Activated CD4-positive, CD25-positive, alpha-beta regulatory T cell (primary cell): ENCODE measurements at places on chromosomes 12 and 14.

- DNase-seq: no peak
Observed at GRCh38 chr12:128078301-128078971, 188.5 kb upstream of the TMEM132C start.

DNA sequence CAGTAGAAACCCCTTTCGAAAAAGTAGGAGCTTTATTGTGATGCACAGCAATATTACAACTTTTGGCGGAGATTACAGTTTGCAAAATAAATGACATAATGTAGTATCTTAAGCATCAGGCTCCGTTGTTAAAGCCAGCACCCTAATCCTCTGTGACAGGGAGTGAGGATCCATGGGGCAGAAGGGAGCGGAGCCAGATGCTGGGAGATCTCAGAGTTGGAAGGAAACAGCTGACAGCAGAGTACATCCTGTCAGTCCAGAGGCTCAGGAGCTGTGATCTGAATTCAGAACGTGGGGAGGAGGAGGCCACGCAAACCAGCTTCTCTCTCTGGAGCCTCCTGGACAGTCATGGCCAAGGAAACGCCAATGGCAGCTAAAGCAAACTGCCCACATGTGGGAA, 55.7 kb downstream of the TMTC1 start:
- no peak for DNase-seq

GRCh38 chr12:20463913-20464524, 95.7 kb downstream of the PDE3A start:
- no peak for DNase-seq

GRCh38 chr12:52055731-52056711, 4.8 kb downstream of the NR4A1 start:
- no peak for DNase-seq

DNA sequence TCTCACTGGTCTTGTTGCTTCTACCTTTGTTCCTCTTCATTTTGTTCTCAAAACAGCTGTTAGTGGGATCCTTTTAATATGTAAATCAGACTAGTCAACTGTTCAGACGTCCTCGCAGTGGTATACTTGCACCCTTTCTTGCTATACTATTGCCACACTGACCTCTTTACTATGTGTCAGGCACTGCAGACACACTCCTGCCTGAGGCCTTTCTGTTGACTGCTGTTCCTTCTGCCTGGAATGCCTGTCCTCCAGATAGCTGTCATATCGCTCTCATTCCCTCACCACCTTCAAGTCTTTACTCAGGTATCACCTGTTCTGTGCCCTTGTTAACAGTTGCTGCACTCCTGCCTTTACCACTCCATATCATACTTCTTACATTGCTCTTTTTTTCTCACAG, 90.0 kb upstream of the TMEM263 start:
- DNase-seq: no peak

GRCh38 chr12:33116284-33116683, 219.7 kb upstream of the PKP2 start:
- no peak for DNase-seq

GRCh38 chr12:52423661-52424500, 10.3 kb downstream of the KRT75 start:
- DNase-seq: no peak

GRCh38 chr14:24774187-24774915, 140.4 kb upstream of the GZMB start:
- no peak for DNase-seq

- DNase-seq: no peak
Observed at GRCh38 chr12:76628745-76629144, 69.2 kb upstream of the OSBPL8 start.

DNA sequence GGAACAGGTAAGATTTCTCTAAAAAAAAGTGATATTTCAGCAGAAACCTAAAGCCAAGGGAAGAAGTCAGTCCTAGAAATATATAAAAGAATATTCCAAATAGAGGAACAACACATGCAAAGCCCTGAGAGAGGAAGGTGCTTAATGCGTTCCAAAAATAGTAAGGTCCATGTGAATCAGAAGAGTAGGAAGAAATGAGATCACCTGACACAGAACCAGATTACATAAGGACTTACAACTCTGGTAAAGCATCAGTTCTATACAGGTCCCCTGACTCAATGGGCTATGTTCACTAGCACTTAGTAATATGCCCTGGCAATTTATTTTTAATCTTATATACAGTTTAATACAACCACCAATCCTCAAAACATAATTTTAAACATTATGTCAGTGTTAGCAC, 30.0 kb downstream of the SENP1 start:
- no peak for DNase-seq

GRCh38 chr14:61812347-61813095, 50.3 kb downstream of the SNAPC1 start:
- no peak for DNase-seq

- DNase-seq: no peak
Observed at GRCh38 chr14:52473557-52473956, 78.7 kb downstream of the TXNDC16 start.

DNA sequence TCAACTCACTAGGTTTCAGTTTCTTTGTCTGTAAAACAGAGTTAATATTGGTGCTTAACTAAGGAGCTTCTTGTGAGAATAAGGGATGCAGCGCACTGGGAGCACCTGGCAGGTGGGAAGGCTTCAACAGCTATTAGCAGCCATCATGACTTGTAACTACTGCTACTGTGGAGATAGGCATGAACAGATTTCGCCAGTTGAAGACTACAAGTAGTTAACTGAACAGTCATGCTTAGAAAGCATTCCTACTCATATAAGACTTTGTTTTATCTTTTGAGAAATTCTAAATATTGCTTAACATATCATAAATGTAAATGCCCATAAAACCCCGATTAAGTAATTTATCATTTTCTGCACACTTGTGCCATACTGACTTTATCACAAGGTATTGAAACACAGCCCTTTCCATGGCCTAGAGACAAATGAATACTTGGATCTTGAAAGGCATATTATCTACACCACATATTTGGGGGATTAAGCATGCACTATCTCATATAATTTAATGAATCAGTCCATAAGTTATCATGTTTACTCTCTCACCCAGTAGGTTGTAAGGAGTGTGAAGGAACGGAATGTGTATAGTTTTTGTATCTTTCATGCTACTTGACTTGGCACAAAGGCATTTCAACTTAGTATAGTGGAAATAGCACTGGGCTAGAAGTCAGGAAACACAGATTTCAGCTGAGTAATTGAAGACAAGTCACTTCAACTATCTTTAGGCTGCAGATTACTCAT, 16.1 kb downstream of the NTN4 start:
- DNase-seq: no peak

GRCh38 chr12:81597928-81598604, 161.1 kb downstream of the PPFIA2 start:
- no peak for DNase-seq

GRCh38 chr12:59194794-59195193, 274.5 kb upstream of the LRIG3 start:
- no peak for DNase-seq

- DNase-seq: no peak
Observed at GRCh38 chr14:100988411-100988900, 84.9 kb upstream of the RTL1 start.

DNA sequence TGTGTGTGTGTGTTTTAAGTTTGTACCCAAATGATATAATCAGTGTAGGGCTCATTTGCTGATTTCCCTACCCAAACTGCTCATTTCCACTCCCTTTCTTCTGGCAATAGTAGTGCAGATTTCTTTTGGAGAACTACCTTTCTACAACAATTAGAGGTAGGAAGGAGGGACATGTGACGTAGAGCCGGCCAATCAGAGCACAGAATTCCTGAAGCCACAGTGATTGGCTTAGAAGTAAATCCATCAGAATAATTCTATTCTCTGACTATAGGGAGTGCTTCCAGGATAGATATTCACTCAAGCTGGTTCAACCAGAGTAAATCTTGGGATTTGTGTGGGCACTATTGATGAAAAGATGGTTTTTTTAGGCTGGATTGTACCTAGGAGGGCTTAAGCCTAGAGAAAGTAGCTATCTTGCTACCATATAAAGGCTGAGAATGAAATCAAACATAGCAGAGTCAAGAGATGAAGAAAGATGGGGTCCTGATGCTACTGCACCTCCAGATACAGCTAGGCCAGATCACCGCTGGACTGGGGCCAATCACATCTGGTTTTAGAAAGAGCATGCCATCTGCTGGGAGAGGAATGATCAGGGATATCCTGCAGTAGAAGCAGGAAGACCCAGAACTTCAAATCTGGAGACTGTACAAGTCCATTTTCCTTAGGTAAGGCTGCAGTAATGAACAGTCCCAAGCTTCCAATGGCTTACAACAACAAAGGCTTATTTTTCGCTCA, 54.1 kb upstream of the NUAK1 start:
- DNase-seq: no peak

- DNase-seq: no peak
Observed at GRCh38 chr12:124752437-124753227, 111.0 kb downstream of the SCARB1 start.

- DNase-seq: no peak
Observed at GRCh38 chr14:59755409-59756135, 115.0 kb downstream of the RTN1 start.

DNA sequence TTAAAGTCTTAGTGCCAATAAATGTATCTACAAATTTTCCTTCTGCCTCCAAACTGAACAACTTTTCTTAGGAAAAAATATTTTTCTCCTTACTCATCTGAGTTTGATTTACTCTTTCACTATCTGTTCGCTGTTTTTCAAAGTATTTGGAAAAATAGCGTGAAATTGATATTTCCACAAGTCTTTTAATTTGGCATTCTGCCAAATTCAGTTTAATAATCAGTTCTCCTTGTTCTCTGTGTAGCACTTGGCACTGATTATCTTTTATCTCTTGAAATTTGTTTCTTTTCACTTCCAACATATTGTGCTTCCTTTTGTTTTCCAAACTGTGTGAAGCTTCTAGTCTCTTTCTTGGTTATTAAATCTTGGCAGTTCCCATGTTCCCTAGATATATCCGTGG, 559.8 kb downstream of the RPL10L start:
- DNase-seq: no peak

DNA sequence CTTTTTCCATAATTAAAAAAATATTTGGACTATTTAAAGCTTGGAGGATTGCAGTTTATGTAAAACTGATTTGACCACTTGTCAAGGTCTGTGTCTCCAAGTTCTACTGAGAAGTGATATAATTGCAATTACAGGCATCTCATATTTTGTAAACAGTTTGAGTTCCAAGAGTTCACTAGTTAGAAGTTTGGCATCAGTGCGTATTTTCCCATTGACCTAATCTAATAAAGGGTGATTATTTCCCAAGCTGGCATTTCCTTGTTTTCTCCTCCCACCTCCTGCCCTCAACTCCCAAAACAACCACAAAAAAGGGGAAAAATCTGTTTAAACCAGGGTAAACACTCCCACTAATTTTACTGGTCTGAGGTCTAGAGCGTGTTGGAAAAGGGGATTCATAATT, 3.0 kb upstream of the MYF6 start:
- no peak for DNase-seq

DNA sequence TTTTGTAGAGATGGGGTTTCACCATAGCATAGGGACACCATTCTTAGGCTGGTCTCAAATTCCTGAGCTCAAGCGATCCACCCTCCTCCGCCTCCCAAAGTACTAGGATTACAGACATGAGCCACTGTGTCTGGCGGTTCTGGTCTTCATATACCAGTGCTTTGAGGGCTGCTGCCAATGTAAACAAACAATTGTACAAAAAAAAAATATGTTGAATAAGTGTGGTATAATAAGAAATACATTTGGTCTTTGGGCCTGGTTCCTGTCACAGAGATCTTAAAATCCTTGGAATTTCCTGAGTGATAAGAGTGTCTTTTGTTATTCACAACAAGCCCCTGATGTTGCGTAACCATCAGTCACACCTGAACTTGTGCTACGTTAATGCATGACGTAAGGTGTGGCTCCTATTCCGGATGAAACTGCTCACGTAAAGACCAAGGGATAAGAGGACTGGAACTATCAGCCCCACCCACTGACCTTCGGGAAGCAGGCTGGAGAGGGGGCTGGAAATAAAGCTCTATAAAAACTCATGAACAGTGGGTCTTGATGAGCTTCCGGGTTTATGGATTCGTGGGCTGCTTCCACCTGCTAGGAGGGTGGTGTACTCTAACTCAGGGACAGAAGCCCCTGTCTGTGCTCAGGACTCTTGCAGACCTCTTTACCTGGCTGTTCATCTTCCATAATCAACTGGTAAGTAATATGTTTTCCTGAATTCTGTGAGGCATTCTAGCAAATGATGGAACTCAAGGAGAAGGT, 16.5 kb upstream of the RIMKLB start:
- DNase-seq: no peak
